Activated T-cell treated with anti-CD3 and anti-CD28 coated beads, Interleukin-2, amount 50 U/mL, for 72 hours (primary cell): ENCODE measurements at places on chromosomes 2 and 18.

DNA sequence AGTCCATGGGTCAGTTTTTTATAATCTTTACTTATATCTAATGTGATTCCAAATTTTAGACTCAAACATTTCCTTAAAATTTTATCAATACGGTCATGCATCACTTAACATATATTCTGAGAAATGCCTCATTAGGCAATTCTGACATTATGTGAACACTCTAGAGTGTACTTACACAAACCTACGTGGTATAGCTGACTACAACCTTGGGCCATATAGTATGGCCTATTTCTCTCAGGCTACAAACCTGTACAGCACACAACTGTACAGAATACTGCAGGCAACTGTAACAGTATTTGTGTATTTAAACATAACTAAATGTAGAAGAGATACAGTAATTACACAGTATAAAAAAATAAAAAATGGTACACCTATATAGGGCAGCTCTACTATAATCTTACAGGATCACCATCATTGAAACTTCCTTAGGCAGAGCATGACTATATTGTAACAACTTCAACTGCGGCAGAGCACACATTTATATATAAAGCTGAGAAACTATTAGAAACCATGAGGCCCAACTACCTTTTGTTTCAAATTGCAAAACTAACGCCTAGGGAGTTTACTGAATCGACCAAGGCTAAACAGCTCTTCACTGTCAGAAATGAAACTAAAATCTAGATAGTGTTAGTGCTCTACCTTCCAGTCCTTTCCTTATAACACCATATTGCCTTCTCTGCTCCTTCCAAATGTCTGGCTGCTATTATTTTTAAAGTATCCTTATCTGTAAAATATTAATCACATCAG, 6.9 kb downstream of the YES1 start:
- DNase-seq = no peak

DNA sequence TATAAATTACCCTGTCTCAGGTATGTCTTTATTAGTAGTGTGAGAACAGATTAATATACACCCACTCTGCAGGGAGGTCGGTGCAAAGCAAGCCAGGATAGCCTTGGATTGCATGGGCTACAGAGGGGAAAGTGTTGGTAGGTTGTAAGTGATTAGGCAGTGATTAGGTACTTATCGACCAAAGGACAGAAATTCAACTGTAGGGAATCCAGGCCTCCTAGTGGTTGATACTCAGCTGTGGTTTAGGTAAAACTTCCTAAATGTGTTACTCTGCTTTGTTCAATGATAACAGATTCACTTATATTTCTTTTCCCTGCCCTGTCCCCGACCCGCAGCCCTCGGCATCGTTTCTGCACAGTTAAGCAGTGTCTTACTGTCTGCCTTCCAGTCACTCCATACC, 444.0 kb downstream of the FIGN start:
- DNase-seq = no peak

DNA sequence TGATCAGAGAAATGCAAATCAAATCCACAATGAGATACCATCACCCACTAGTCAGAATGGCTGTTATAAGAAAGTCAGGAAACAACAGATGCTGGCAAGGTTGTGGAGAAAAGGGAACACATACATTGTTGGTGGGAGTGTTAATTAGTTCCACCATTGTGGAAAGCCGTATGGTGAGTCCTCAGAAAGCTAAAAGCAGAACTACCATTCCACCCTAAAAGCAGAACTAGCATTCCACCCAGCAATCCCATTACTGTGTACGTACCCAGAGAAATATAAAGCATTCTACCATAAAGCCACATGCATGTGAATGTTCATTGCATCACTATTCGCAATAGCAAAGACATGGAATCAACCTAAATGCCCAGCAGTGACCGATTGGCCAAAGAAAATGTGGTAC, 60.7 kb downstream of the ANKRD62 start:
- DNase-seq = no peak

DNA sequence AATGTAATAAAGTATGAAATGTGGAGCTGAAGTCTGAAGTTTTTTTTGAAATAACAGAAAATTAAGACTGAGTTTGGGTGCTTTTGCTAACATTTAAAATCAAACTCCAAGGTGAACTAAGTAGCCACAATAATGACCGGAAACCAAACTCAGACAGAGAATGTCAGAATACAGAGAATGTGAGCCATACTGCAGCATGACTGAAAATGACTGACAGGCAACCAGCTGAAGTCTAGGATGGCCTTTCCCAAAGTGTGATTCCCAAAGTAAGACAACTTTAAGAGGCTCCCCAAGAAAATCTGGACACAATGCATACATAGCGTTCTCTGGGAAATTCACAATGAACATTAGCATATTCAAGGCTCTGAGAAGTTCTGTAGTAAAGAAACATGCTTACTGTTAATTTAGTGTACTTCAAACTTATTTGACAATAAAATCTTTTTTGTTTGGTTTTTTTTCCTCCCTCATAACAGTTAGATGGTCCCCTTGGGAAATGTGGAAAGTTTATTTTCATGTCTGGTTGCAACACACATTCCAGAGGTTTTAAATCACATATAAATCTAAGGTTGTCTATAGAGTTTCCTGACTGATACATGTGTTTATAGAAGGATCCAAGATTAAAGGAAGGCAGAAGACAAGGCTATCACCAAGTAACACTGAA, 28.6 kb downstream of the PLA2R1 start:
- DNase-seq = no peak

DNA sequence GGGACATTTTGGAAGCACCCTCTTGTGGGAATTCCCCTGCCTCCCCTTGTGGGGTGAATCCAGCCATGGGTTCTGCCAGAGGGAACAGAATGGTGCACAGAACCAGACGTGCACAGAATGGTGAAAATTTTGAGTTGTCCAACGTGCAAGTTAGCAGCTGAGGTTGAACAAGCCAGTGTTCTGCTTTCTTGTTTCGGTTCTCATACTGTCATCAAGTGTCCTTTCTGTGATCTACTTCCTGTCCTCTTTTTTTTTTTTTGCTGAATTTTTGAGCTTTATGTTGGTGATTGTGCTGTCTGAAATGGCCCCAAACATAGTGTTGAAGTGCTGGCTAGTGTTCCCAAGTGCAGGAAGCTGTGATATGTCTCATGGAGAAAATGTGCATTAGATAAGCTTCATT, 21.5 kb upstream of the REEP1 start:
- DNase-seq = no peak

- DNase-seq = no peak
These were observed 76.9 kb downstream of the KIAA2012 start for GRCh38 chr2:202149936-202150335.

GRCh38 chr2:176638167-176639015, 369.1 kb downstream of the MTX2 start:
- peak; percentile 68 for DNase-seq

DNA sequence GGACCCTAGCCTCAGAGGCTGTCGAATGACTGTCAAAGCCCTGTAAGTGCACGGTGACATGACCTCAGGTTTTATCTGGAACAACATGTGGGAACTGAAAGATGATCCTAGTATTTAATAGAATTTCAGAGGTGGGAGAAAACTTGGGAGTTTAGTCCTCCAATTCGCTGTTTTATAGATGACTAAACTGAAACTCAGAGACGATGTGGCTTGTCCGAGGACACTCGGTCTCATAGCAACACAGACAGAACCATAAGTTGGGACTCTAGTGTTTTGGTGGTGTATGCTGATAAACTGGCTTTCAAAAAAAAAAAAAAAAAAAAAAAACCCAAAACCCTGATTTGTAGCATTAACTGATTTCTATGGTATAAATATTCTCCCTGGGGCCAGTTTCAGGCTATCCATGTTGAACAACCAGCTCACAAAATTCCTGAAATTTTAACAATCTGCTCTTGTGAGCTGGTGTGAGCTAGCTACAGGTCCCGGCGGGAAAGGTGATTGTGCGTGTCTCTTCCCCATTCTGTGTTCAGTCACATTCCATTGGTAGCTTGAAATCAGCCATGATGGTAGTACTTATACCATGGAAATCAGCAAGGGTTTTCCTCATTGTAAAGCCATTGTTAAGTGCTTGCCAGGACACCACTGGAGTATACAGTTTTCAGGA, 195.5 kb upstream of the EPAS1 start:
- no peak for DNase-seq

DNA sequence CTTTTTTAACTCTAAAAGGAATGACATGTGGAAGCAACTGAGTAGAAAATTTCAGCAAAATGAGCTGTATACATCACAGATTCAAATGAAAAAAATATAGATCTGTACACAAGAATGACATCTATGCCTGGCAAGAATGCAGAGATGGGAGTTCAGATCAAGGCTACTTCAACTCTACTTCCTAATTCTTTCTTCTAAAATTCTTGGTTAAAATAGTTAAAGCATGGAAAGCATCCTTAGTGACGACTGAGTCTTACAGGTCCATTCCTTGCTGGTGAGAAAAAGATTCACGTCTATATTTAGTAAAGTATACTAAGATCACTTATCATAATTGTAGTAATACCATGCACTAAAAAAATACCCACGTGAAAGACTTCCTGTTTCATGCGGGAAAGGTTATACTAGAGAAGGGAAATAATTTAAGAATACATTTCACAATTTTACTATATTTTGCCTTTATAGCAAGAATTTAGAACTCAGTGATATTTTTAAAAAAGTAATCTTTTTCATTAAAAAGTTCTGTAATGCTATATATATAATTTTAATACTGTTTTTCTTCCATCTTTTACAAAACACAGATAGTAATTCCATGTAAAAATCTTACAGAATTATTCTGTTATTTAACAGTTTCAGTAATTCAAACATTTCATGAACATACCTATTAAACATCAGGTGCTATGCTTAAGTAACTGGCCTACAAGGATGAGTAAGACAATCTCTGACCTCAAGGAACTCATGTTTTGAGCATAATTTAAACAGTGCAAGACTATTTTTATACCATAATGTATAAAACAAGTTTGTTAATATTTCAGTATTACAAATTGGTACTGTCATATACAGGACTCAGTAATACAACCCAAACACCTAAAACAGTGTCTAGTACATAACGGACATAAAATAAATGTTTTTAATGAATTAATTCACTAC, 159.6 kb downstream of the BAZ2B start:
- no peak for DNase-seq

- DNase-seq = no peak
These were observed 26.2 kb downstream of the TMEM87B start for GRCh38 chr2:112081262-112081661.

DNA sequence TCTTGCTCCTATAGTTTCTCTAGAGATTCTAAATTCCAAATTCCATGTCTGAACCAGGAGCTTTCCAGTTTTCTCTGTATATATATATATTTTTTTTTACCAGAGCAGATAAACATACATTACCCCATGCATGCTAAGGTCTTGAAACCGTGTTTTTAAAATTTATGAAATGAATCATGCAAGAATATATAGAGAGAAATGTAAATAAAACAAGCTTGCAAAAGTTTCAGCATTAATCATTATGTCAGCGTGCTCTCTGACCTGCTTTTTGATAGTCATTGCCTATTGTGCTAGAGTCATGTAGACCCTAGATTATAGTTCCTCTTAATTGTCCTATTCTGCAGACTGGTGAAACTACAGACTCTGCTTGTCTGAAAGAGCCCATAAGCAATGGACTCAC, 22.6 kb upstream of the TRIM43 start:
- no peak for DNase-seq

- no peak for DNase-seq
These were observed 104.5 kb downstream of the ZEB2 start for GRCh38 chr2:144415386-144415785.

- DNase-seq = no peak
These were observed 29.7 kb downstream of the MGAT4A start for GRCh38 chr2:98701230-98701629.

DNA sequence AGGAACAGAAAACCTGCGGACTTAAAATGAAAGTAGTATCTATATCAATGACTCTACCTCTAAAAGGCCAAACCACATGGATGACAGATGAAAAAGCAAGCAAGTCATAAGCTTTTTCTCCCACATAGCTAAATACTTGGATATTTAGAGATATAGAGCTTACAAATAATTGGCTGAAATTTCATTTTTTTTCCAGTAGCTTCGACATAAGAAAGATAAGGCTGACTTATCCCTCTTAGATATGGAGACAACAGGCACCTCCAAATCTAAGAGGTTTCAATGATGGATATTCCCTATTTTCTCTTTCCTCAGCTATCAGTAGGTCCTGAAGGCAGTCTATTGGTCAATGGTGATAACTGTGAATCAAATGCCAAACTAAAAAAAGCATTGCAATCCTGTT, 460.3 kb downstream of the MEIS1 start:
- DNase-seq = no peak

GRCh38 chr2:154375579-154375931, 322.9 kb upstream of the KCNJ3 start:
- DNase-seq = no peak

GRCh38 chr2:77778917-77779316, 256.7 kb upstream of the LRRTM4 start:
- DNase-seq = no peak

- no peak for DNase-seq
These were observed 42.7 kb downstream of the VSNL1 start for GRCh38 chr2:17583166-17583565.

DNA sequence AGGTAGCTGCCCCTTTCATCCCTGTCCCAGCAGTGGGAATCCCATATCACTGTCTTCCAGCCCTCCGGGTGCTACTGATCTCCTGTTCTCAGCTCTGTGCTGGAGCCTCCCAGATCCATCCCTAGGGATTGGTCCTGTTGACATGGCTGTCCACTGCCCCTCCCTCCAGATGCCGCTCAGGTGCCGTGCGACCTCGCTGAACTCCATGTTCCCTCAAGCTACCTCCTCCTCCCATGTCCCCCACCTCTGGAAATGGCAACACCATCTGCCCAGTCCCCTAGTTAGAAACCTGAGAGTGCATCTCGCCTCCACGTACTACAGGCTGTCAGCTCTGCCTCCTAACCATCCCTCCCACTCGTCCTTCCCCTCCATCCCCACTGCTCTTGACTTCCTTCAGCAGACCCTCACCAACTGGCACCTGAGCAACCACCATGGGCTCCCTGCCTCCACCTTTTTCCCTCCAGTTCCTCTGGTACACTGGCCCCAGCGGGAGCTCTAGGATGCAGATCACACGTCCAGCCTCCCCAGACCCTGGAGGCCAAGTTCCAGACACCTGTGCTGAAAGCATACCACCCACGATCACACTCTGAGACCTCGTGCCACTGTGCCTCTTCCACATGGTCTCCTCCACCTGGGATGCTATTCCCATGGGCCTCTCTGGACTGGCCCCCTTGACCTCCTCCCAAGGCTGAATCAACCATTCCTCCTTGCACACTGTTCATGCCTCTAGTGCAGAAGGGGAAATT, 106.8 kb downstream of the KLHL29 start:
- no peak for DNase-seq
